NK-92 treated with Interleukin-12 subunit alpha and Interleukin-12 subunit beta, amount 100 ng/mL, for 24 hours (cell line): ENCODE measurements at places on chromosomes 1 and 21.

GRCh38 chr1:182555493-182555892, 33.6 kb downstream of the RNASEL start:
- no peak for DNase-seq

DNA sequence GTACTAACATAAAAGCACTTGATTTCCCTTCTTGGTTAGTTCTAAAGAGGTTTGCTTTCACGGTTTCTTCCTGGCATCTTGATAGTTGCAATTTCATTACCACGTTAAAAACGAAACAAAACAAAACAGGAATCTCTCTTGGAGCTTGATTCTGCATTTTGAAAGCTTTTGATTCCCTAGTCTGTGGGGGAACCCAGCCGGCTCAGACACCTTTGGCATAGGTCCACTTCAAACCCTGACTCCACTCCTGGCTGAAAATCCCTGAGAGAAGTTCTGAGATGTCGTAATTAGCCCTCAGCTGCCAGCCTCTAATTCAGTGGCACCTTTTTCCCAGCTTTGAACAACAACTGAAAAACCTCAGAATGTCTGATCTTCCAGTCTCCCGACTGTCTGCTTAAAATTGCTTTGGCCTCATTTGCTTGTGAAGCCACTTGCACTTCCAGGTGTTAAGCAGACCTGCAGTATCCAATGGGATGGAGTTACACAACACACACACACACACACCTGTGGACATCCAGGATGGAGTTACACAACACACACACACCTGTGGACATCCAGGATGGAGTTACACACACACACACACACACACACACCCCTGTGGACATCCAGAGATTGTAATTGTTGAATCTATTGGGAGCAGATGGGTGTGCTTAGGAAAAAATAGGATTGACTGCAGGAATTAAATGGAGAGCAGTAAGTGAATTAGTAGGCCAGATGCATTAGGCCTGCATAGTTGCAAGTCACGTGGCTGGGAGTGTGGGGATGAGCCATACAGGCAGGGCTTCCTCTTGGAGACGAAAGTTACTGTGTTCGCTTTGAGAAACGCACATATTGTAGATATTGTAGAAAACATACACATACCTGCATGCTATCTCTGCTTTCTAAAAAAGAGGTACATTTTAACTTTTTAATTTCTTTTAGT, 285.6 kb upstream of the FMN2 start:
- no peak for DNase-seq

DNA sequence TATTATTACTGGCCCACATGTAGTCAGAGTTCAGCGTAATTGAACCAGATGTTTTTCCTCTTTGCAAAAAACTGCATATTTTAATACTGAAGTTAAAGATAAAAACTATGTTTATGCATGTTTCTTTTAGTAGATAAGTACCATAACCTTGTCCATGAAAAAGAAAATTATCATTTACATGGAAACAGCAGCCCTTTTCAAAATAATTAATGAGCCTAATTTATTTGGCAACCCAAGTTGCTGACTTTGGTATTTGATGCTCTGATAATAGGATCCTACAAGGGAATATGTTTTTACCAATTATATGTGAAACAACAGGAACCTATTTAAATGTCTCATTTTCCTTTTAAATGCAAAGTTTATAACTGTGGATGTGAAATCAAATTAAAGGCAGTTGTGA, 281.3 kb upstream of the C1orf105 start:
- no peak for DNase-seq

- DNase-seq, result no peak
Observed at GRCh38 chr1:85090225-85090624, 41.9 kb upstream of the MCOLN3 start.

GRCh38 chr1:5935026-5935425, 57.2 kb downstream of the NPHP4 start:
- no peak for DNase-seq

- DNase-seq, result no peak
Observed at GRCh38 chr1:228356897-228357680, 49.5 kb downstream of the TRIM11 start.
